Psoas muscle (tissue), 8 donors: ENCODE measurements at places on chromosomes 11 and 22. TPM values are rescaled to one million over a fixed set of nuclear protein-coding genes. Genes with fewer than 3 reads are reported as not detected.

Gene TUB
- polyA plus RNA-seq = 0.39 TPM

Gene OR52R1
- polyA plus RNA-seq = not detected

Gene PPP6R2
- polyA plus RNA-seq = 31.6 TPM

Gene THAP7
- polyA plus RNA-seq = 48.9 TPM

Gene TRAF6
- 9.7 TPM for polyA plus RNA-seq

Gene OR5AL1
- polyA plus RNA-seq = not detected

Gene HTR3A
- 1.4 TPM for polyA plus RNA-seq

Gene NDUFC2
- polyA plus RNA-seq = 264 TPM

Gene UBQLNL
- 0.01 TPM for polyA plus RNA-seq

Gene APOBEC3F
- polyA plus RNA-seq = 0.55 TPM

Gene BRSK2
- polyA plus RNA-seq = 0.26 TPM

Gene TMEM191B
- polyA plus RNA-seq = not detected

Gene CTTN
- polyA plus RNA-seq = 88.4 TPM

Gene CLDN5
- polyA plus RNA-seq = 103 TPM

Gene ART1
- polyA plus RNA-seq = 2.9 TPM

Gene ISX
- 0.01 TPM for polyA plus RNA-seq

Gene MGAT3
- polyA plus RNA-seq = 0.65 TPM

Gene SLC35C1
- polyA plus RNA-seq = 11.8 TPM

Gene TCN2
- polyA plus RNA-seq = 9.9 TPM

Gene ANO1
- 2.2 TPM for polyA plus RNA-seq
